ENCODE measurements at places on chromosomes 6 and 20. TPM values are rescaled to one million over a fixed set of nuclear protein-coding genes. Genes with fewer than 3 reads are reported as not detected.

Gene NUP153
- 104 TPM for total RNA-seq

Gene SLCO4A1
- total RNA-seq: 48.8 TPM

- peaks cover 16% of the 10 kb centered on the region for H3K36me3 ChIP-seq
- H3K4me3 ChIP-seq: no peak overlapping the region
- DNase-seq: no peak
- H3K27me3 ChIP-seq: peaks cover 34% of the 10 kb centered on the region
- no peaks in the 10 kb centered on the region for H3K4me1 ChIP-seq
- no peak overlapping the region for H3K27ac ChIP-seq
Measured at GRCh38 chr20:21391972-21392352, 5.4 kb downstream of the NKX2-4 start.

- DNase-seq: no peak
- H3K27me3 ChIP-seq: peaks cover 41% of the 10 kb centered on the region
- peaks cover 21% of the 10 kb centered on the region for H3K4me1 ChIP-seq
- H3K4me3 ChIP-seq: no peak overlapping the region
- no peak overlapping the region for H3K27ac ChIP-seq
Measured at GRCh38 chr6:110530671-110531070, 54.3 kb upstream of the SLC22A16 start.

DNA sequence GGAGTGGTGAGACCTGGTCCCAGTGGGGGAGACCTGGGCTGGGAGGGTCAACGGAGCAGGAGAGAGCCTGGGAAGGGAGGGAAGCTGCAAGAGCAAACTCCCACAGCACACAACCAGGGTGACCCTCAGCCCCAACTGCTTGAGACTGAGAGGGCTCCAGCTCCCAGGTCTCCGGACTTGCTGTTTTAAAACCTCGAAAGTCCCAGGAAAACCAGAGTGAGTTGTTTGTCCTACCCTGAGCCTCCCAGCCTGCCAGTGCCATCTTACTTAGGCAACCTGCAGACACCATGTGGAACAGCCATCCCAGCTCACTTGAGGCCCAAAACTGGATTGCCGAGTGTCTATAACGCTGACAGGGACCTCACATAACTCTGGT lies 4.8 kb upstream of the NTSR1 start:
- peaks cover 36% of the 10 kb centered on the region for H3K4me1 ChIP-seq
- H3K27me3 ChIP-seq: no peaks in the 10 kb centered on the region
- DNase-seq: no peak
- no peak overlapping the region for H3K4me3 ChIP-seq
